Skin of body (tissue), 3 donors: ENCODE measurements at places on chromosomes 5 and 9. TPM values are rescaled to one million over a fixed set of nuclear protein-coding genes. Genes with fewer than 3 reads are reported as not detected.

Gene PCDHGA11
- total RNA-seq = 6.1 TPM

DNA sequence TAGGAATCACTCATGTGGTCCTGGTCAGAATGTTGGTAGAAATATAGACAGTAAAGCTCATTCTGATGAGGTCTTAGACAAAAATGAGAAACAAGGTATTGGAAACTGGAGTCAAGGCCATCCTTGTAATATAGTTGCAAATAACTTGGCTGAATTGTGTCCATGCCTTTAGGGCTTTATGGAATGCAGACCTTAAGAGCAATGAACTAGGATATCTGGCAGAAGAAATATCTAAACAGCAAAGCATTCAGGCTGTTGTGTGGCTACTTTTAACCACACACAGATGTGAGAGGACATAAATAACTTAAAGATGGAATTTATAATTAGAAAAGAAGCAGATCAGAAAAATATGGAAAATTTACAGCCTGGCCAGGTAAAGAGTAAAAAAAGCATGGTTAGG, 128.2 kb downstream of the YTHDC2 start:
- DNase-seq = no peak

DNA sequence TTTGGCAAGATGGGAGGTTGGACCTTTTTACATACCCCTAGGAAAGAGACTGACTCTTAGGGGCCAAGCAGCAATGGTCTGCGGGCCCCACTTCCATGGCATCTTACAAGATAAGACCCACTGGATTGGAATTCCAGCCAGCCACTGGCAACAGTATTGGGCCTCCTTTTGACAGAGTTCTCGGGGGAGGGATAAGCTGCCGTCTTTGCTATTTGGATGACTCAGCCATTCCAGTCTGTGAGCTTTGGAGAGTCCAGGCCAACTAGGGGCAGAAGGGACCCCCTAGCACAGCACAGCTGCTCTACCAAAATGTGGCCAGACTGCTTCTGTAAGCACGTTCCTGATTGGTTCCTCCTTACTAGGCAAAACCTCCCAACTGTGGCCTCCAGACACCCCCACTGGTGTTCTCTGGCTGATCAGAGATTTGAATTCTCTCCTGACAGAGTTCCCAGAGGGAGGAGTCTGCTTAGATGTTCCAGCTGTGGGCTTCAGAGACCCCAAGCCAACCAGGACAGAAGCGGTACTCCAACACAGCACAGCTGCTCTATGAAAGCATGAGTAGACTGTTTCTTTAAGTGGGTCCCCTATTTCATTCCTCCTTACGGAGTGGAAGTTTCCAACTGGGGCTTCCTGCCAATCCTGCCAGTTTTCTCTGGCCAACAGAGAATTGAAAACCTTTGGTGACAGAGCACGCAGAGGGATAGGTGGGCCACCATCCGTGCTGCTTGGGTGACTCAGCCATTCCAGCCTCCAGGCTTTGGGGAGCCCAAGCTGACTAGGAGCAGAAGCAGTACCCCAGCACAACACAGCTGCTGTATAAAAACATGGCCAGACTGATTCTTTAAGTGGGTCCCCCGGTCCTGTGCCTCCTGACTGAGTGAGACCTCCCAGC, 672.1 kb upstream of the RIOK2 start:
- DNase-seq = no peak

Gene TXN
- total RNA-seq = 94.3 TPM

- DNase-seq = no peak
Measured at GRCh38 chr5:181112476-181112875, 18.5 kb downstream of the OR2V1 start.

Gene RLN2
- total RNA-seq = not detected

DNA sequence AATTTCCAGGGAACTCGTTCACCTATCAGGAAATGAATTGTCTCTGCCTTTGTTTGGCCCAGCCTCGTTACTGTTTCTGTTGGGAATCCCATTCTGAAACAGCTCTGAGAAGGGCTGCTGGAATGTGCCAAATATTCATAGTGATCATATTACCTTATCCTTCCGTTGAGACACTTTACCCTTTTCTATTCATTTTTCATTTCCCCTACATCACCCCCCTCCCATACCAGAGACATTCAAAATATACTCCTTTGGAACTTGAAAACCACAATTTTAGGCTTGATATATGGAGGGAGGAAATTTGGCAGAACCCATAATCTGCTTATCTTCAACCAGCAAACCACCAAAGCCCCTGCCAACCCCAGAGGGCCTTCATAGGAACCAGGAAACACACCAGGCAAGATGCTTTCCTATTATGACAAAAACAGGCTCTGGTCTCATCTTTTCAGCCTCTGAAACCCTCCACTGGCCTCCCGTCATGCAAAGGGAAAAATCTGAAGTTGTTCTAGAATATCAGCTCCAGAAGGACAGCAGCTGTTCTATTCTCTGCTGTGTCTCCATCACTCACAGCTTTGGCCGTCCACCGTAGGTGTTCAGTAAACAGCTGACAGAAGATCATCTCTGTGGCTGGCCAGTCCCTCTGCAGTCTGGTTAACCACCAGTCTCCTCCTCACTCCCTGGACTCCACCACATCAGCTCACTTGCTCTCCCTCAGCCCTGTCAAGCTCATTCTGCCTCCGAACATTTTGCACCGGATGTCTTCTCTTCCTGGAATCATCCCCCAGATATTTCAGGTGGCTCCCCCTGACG, 217.2 kb upstream of the WWC1 start:
- DNase-seq = no peak

Gene SLC46A2
- total RNA-seq = 1.2 TPM

Gene ANKRD31
- total RNA-seq = 0.30 TPM
